ENCODE measurements at places on chromosomes 6 and 20.

GRCh38 chr6:28943557-28944411 is 20.0 kb upstream of the TRIM27 start:
- peak; percentile 68 for DNase-seq

- DNase-seq, result no peak
Observed at GRCh38 chr6:81228912-81229555, 523.4 kb downstream of the TENT5A start.

DNA sequence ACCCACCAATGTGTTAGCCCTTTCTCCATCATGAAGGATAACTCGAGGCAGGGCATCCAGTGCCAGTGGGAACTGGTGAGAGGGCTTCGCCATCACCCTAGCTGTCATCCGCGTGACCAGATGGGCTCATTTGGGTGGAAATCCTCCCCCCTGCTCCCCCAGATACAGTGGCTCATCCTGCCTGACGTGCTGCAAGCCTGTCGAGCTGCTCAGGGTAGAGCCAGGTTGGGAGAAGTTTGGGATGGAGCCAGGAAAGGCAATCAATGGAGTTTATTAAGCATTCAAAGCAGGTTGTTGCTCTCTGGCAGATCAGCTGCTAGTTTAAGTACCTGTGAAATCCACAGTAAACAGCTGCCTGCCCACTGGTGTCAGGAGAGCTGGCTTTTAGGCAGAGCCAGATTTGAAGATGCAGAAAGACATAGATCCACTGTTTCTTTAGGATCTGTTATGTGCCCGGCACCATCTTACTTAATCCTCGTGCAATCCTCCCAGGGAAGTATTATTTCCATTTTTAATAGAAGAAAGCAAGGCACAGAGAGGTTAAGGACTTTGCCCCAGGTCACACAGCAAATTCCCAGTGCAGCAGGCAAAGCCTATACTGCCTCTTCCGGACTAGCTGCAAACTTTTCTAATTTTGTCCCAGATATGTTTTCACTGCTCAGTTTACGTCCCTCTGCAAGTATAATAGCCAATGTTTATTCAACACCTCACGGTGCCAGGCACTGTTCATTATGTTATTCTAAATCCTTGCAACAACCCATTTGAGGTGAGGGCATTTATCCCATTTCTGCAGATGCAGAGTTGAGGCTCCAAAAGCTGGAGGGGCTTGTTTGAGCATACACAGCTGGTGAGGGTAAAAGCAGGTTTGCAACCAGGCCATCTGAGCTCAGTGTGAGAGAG is 54.1 kb upstream of the KCNG1 start:
- no peak for DNase-seq

GRCh38 chr20:8640461-8640860 is 428.4 kb upstream of the PLCB4 start:
- DNase-seq, result no peak

DNA sequence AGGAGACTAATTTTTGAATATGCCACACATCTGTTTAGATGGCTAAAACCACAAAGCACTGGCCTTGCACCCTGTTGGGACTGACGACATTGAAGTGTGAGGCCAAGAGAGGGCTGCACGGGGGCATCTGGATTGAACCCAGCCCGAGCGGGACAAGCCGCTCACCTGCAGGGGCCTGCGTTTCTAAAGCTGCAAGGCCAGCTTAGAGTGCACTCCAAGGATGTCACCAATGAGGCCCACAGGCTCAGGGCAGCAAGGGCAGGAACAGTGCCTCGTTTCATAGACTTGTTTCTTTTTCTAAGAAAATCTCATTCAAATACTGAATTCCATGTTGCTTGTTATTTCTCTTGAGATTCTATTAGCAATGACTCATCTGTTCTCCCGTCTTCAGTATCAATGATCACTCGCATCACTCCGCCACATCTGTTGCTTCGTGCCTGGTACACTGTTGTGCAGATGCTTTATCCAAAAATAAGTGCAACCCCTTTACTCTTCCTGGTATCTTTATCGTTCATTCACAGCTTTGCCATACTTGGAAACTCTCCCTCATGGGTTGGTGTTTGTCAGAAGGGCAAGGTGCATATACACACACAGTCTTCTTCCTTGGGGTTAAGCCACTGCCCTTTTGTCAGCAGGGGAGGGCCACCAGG is 120.1 kb downstream of the IRF4 start:
- DNase-seq, result no peak

- DNase-seq, result no peak
Observed at GRCh38 chr6:167761794-167762258, 64.9 kb upstream of the AFDN start.

All from stimulated activated CD4-positive, alpha-beta T cell treated with anti-CD3 and anti-CD28 coated beads, Interleukin-4, amount 100 ng/mL, for 48 hours (primary cell).